ENCODE measurements at places on chromosomes 12 and 14.

DNA sequence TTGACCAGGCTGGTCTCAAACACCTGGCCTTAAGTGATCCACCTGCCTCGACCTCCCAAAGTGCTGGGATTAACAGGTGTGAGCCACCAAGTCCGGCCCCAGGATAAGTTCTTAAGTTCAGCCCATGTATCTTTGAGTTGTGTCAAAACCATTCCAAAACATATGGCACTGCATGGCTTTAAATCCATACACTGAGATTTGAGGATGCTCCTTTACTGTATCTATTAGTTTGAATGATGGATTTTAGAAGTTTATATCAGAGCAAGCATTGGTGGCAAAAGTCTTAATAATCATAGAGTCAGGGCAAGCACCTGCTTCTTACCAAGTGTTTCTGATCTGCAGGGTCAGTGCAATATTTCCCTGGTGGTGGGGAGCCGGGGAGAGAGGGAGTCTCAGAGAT, 6.1 kb downstream of the KRT6B start:
- DNase-seq: no peak

DNA sequence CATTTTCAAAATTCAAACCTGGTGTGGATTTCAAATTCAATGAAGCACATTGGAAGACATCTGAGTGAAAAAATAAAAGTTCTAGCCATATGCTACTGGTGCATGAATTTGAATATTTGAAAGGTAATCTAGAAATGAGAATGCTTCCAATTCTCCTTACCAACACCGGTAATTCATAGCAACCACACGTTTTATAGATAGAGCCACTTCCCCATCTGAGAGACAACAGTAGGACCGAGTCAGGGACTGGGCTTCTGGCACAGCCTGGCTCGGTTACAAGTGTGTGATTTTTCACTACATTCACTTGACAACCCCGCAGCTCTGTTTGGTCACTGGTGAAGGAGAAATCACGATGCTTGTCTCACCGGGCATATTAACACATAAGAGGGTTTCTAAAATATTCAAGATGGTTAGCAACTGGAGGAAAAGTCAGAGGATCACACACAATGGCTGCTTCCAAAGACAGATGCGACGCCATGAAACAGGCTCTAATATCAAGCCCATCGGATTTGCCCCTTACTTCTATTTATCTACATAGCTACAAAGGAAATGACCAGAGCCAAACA, 86.5 kb upstream of the FOXN3 start:
- DNase-seq: no peak

DNA sequence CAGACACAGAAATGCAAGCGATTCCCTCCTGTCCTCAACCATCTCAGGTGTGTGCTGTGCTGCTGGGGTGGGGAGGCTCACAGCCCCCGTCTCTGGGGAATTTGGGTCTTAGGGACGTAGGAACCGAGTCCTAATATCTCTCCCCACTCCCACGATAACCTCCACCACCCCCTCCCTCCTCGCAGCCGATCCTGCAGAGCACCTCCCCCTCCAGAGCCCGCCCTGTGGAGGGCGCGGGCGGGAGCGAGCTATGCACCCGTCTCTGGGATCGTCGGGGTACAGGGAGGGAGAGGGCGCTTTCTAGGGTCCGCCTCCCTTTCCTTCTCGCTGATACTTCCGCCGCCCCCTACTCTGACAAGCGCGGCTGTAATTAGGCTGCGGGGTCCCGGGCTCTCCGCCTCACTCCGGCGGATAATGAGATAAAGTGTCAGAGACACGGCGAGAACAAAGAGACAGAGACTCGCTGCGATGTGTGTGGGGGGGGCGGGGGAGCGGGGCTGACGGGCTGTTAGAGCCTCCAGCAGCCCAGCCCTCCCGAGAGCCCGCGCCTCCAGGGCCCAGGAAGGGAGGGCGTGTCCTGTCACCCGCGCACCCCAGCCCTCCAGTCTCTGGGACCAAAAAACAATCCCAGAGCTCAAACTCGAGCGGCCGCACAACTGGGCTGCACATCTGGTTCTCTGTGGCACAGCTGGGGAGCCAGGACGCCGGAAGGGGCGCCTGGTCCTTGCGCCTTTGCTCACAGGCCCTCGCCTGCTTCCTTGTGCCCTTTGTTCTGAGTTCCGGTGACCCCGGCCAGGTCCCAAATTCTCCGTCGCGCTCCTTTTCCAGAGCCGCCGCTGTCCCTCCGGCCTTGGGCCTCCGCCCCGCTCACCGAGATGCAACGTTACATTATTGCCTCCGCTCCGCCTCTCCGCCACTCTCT, 8.7 kb downstream of the SHMT2 start:
- no peak for DNase-seq

DNA sequence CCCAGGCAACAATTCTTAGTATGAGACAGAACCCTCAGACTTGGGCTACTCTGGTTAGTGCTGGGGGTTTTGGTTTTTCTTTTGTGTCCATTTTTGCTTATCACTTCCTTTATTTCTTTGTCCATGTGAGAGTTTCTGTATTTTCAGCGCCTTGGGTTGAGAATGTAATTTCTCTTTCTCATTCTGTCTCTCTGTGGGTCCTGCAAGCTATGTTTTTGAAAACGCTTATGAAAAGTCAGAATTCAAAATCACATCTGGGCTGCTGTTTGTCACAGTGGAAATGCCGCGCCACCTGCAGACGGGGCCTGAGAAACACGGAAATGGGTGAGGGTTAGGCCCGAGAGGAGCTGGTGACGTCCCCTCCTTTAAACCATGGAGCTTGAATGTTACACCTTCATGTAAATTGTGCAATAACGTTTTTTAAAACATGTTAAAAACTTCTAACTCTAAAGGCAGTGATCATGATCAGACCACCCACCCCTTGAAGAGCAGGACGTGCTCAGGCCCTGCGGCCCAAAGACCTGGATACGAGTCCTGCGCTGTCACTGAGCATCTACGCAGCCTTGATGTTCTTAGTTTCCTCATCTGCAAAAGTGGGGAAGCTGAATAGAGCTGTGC, 26.1 kb downstream of the JDP2 start:
- no peak for DNase-seq

DNA sequence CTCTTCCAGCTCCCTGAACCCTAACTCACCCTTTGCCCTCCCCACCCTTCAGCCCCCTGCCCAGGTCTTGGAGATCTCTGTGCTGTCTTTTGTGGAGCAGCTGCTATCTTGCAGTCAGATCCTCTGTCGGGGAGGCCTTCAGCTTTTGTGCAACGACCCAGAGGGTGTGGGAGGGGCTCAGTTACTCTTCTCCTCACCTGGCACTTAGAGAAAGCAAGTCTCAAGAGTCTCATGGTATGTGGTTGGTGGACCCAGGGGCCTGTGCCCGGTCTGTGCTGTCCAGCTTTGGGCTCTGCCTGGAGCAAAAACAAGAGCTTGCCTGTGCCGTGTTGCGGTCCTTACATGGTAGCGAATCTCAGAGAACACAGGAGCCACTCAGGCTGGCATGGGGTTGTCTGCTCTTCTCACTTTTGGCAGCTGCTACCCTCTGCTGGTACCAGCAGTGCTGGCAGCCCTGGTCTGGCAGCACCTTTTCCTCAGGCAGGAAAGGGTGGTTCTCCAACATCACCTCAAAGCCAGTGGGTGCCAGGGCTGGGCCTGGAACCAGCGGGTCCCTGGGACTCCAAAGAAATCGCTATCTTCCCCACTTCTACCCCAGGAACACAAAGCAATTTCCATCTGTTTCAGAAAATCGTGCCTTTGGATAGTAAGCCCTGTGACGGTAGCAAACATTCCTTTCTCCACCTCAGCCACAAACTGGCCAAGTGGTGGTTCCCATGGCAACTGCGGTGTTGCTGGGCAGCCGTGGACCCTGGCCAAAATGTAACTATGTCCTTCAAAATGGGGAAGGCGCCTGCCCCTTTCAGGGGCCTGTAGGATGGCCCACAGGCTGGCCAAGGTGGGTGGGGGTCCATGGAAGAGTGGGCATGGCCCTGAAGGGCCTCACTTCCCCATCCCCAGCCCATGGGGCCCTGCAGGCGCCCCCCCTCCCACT, 90.0 kb downstream of the RIN3 start:
- no peak for DNase-seq

GRCh38 chr14:31400031-31400638, 20.2 kb downstream of the HEATR5A start:
- no peak for DNase-seq

- DNase-seq: no peak
These were observed 1.9 kb downstream of the ATXN2 start for GRCh38 chr12:111596985-111597830.

GRCh38 chr12:131250028-131250950, 296.6 kb downstream of the ADGRD1 start:
- no peak for DNase-seq

- DNase-seq: no peak
These were observed 65.1 kb downstream of the DIP2B start for GRCh38 chr12:50569876-50570275.

DNA sequence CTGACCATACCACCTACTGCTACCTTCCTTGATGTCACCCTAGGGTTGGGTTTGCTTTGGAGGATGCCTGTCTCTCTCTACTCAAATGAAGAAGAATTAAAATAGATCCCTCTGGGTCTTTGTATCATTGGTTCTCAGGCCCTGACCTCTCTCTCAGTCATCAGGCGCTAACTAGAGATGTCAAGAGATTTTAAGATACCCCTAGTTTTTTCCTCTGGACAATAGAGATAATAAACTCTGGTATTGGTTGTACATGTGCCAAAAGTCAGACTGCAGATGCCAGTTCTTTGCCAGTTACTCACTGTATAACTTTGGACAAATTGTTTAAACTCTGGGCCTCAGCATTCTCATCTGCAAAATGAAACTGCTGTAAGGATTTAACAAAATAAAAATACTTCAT, 31.5 kb downstream of the ITPR2 start:
- no peak for DNase-seq

DNA sequence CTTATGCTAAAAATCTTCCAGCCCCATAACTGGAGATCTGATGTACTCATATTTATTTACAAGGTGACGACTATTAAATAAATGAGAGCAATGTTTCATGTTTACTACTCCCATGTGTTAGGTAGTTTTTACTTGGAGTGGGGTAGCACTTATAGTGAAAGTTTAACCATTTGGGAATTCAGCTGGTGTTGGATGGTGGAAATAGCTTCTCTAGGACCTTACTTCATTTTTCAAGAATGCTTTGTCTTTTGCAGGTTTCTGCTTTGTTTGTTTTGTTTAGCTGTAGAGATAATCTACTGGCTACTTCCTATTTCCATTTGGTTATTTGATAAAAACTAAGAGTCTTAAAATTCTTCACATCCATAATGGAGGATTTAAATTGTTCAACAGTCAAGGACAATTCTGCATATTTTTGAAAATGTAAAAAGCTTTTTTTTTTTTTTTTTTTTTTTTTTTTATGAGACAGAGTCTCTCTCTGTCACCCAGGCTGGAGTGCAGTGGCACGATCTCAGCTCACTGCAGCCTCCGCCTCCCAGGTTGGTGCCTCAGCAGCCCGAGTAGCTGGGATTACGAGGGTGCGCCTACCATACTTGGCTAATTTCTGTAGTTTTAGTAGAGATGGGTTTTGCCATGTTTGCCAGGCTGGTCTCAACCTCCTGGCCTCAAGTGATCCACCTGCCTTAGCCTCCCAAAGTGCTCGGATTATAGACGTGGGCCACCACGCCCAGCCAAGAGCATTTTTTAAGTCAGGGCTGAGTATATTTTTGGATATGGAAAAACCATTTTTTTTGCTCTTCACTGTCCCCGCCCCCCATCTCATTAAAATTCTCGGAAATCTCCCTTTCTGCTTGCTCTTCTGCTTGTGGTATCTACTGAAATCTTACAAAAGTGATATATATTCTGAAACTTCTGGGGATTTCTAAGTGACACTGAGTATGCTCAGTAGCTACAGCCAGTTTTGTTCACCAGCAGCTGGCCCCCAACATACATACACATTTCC, 1.4 kb upstream of the ABCD2 start:
- no peak for DNase-seq

GRCh38 chr12:83225806-83226205, 539.1 kb downstream of the TMTC2 start:
- DNase-seq: no peak

DNA sequence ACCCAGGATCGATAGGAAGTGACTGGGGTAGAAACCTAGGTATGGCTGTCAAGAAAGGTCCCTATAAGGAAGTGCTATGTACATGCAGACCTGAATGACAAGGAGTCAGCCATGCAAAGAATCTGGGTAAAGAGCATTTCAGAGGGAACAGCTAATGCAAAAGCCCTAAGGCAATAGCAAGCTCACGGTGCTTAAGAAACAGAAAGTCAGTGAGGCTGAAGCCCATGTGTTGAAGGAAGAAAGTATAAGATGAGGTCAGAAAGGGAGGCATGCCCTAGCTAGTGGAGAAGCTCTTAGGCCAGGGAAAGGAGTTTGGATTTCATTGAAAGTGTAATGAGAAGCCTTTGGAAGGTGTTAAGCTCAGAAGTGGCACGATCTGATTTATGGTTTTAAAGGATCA, 6.0 kb upstream of the ADCY6 start:
- no peak for DNase-seq

GRCh38 chr12:92757597-92758121, 54.9 kb downstream of the PLEKHG7 start:
- DNase-seq: no peak

DNA sequence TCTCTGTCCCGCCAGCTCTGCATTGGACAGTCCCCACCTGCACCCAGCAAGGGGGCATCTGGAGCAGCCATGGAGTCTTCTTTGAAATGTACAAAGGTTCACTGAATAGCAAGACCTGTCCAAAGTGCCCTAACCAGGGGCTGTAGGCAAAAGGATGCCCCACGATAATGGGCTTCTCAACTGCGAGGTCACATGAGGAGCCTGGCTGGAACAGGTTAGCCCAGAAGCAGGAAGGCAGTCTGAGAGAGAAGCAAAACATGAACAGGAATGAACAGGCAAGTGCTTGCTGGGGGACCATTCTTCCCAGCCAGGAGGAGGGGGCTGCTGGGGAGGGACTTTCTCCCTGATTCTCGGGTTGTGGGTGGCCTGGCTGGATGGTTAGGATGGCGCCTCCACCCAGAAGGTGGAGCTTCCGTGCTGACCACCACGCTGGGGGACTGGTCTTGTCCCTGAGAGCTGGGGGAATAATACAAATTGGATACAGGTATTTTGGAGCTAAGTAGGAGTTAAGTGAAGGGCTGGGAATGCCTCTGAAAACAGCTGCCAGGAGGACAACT, 7.1 kb downstream of the KRT85 start:
- no peak for DNase-seq

GRCh38 chr12:570435-570920, 92.8 kb downstream of the NINJ2 start:
- no peak for DNase-seq

GRCh38 chr12:91094032-91094662, 17.1 kb downstream of the LUM start:
- DNase-seq: no peak

- no peak for DNase-seq
These were observed 207.0 kb upstream of the CAND1 start for GRCh38 chr12:67062193-67062592.

DNA sequence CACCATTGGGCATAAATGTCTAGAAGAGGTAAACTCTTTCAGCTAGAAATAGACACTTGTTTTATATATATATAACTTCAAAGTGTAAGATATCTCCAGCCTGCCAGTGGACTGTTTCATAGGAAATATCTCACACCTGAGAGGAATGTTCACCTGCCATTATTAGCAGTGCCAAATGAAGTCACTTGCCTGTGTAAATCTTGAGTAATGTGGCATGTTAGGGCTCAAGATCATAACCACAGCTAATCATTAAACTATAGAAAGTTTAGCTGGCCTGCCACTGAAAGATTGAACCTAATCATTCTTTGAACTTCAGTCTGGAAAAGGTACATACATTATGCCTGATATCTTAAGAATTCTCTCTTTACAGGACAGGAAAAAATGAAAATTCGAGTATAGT, 25.5 kb upstream of the KCNJ8 start:
- DNase-seq: no peak

Data from NCI-H2081 treated with DMSO at 0.1 percent for 48 hours (cell line).